ENCODE measurements at places on chromosomes 12 and 14.
A peak's percentile ranks its signal among the peaks of the same experiment; 100 is the strongest.

DNA sequence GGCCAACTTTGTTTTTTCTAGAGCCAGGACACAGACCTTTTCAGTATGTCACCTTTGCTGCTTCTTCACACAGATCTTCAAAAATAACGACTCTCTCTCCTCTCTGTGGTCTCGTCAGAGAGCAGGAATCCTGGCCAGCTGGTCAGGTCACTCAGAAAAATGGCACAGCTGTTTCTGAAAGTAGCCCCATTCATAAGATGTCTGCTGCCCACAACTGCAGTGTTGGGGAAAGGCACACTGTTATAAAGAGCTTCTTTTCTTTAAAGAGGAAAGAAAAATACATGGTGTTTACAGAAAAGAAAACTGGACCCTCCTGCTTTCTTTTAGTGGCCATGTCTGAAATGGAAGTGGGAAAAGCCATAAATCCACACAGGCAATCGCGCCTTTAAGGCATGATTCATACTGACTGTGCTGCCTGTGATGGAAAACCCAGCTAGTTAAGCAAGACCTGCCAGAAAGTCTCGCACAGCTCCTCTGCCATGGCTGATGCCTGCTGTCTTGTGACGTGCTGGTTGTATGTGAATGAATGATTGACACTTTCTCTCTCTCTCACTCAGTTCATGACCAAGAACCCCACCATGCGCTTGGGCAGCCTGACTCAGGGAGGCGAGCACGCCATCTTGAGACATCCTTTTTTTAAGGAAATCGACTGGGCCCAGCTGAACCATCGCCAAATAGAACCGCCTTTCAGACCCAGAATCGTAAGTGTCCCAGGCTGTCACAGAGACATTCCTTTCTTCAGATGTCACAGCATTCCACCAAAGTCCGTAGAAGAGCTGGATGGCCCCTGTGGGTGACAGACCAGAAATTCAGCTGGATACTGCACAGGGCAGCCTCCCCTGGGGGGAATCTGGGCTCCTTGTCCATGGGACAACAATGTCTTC lies 147.9 kb upstream of the HIF1A start:
- DNase-seq = no peak

- no peak for DNase-seq
These were observed 166.5 kb upstream of the RASSF8 start for GRCh38 chr12:25792031-25792430.

DNA sequence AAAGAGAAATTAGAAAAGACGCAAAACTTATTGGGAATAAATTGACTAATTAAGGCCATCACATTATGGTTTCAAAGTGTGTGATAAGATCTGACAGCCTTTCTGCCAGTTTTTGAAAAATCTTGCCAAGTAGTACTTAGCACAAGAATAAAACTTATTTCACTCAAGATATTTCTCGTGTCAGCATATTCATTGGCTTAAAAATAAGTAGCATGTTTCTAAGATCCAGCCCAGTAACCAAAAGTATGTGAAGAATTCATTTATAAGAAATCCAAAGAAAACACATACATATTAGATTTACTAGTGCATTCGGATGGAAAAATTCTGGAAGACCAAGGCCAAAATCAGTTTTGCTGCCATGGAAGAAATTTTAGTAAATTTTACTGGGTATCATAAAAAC lies 1135.0 kb downstream of the GALC start:
- no peak for DNase-seq

DNA sequence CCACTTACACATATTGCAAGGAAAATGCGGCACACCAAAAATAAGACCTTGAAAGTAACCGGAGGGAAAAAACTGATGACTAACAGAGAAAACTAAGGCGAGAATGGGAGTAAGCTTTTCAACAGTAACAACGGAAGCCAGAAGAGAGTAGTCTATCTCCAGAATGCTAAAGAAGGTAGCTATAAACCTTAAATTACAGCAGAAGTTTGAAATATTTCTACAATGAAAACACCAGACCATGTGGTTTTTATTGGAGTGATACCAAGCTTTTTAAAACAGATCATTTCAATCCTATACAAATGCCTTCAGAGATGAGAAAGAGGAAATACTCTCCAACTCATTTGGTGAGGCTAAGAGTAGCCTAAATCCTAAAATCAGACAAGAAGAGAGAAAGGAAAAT lies 209.5 kb downstream of the ANO6 start:
- DNase-seq = no peak

DNA sequence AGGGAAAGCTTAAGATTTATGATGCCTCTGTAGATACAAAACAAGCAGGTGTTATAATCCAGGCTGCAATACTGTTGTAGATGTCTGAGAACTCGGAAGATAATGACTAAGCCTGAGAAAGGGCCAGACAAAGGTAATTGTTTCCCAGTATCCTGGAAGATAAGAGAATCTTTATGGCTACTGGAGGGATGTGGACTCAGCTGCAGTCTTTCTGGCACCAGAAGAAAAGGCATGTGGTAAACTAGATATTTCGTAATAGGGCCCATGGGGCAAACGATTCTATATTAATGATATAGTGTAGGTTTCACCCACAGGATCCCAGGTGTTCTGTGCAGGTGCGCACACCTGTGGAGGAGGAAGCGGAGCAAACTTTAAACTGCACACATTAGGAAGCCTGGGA lies 9.2 kb upstream of the APOLD1 start:
- no peak for DNase-seq

GRCh38 chr14:37247791-37248461 lies 50.2 kb downstream of the MIPOL1 start:
- DNase-seq = no peak

- DNase-seq = no peak
These were observed 31.8 kb upstream of the PLEKHG6 start for GRCh38 chr12:6278439-6279255.

DNA sequence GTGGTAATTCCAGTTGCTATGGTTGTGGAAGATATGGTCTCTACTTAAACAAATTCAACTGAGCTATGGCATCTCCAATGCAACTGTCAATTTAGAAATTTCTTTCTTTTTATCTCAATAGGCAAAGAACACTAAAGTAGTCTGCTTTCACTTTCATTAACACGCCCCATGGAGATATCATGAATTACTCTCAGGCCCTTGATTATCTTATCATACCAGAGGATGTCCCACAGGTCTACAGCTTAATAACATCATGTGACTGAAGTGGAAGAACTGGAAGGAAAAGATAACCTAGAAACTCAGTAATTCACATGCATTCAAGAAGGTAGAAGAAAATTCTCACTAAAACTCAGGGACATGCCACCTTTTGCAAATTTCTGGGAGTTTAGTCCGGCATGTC lies 114.3 kb downstream of the FLRT2 start:
- no peak for DNase-seq

DNA sequence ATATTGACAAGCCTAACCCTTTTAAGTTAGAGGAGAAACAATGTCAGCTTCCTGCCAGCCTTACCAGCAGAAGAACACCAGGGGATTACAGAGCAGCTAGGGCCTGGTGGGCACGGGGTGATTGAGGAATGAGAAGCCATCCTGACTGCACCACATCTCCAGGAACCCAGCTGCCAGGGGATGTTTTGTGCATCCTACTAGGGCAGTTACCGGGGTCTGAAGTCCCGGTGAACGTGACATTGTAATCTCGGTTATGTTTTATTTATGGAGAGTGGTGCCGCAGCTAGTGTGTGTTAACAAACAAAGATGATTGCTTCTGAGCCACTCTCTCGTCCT lies 115.9 kb downstream of the BCL11B start:
- DNase-seq = no peak

DNA sequence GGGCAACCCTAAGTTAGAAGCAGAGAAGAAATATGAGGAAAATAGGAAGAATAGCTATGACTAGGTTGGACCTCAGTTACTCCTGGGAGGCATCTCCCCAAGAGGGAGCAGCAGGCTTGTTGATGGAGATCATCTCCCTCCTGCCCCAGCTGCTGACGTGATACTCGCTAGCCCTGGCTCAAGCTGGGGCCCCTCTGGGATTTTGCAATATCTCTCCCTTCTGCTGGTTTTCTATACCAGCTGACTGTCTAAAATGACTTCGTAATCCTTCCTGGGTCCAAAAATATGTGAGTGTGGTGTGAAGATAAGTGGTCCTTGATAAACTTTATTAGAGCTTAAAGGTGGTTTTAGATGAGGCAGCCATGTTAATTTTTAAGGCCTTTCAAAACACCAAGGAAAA lies 4.5 kb upstream of the HECTD4 start:
- no peak for DNase-seq

- no peak for DNase-seq
These were observed 3.6 kb upstream of the RAD51AP1 start for GRCh38 chr12:4535092-4535491.

GRCh38 chr12:78185109-78185508 lies 354.4 kb downstream of the NAV3 start:
- no peak for DNase-seq

- no peak for DNase-seq
These were observed 104.5 kb upstream of the MED13L start for GRCh38 chr12:116381744-116382685.

- peak; percentile 52 for DNase-seq
These were observed 238.5 kb downstream of the CACNA1C start for GRCh38 chr12:2291182-2291832.

GRCh38 chr12:31220633-31221550 lies 105.1 kb downstream of the SINHCAF start:
- DNase-seq = no peak

DNA sequence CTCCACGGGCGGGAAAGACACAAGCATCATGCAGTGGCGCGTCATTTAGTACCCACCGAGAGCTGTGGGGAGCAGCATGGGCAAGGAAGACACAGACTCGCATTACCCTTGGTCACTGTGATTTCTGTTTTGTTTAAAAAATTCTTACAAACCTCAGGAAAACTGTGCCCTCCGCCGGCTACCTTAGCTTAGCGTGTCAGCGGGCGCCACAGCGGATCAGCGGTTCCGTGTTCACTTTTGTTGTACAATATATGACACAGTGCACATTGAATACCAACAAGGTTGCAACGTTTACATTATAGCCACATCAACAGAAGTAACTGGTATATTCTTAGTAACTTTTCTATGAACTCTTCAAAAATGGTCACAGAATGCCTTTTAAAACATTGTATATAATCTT lies 125.2 kb upstream of the EVL start:
- DNase-seq = no peak

DNA sequence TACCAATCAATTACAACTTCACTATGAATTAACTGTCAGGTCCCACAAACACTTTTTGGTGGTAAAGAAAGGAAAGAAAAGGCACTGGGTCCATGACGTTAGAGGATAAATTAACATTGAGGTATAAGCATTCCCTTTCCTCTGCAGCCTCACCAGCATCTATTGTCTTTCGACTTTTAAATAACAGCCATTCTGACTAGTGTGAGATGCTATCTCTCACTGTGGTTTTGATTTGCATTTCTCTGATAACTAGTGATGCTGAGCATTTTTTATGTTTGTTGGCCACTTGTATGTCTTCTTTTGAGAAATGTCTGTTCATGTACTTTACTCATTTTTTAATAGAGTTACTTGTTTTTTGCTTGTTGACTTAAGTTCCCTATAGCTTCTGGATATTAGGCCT lies 9.4 kb downstream of the ANKS1B start:
- no peak for DNase-seq

DNA sequence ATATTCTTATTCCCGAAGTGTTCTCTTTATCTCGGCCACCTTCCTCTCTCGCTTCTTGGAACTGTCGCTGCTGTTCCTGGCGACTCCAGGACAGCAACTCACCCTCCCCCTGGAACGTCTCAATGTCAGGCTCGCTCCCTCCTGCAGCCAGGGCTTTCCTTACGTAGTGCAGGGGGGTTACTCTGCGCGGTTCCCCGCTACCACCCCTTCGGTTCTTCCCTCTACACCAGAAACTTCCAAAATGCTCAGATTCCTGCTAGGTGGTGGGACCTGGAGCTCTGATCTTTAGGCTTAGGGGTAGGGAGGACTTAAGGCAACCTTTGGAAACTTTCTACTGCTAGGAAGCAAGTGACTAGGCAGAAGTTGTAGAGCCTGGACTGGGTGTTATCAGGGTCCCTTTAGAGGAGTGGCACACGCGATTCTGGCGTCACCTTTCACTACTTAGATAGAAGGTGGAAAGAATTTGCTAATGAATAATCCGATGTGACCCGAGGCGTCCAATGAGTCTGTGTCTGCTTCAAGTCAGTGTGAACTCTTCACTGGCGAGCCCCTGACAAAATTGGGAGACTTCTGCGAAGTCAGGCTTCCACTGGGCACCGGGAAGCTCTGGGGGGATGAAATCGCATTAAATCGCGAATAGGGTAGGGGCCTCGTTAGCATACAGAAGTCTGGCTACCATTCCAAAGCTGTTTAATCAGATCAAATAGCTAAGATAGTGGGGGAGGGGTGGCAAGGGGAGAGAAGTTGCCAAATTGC lies 900 bp upstream of the DPF3 start:
- DNase-seq = no peak

DNA sequence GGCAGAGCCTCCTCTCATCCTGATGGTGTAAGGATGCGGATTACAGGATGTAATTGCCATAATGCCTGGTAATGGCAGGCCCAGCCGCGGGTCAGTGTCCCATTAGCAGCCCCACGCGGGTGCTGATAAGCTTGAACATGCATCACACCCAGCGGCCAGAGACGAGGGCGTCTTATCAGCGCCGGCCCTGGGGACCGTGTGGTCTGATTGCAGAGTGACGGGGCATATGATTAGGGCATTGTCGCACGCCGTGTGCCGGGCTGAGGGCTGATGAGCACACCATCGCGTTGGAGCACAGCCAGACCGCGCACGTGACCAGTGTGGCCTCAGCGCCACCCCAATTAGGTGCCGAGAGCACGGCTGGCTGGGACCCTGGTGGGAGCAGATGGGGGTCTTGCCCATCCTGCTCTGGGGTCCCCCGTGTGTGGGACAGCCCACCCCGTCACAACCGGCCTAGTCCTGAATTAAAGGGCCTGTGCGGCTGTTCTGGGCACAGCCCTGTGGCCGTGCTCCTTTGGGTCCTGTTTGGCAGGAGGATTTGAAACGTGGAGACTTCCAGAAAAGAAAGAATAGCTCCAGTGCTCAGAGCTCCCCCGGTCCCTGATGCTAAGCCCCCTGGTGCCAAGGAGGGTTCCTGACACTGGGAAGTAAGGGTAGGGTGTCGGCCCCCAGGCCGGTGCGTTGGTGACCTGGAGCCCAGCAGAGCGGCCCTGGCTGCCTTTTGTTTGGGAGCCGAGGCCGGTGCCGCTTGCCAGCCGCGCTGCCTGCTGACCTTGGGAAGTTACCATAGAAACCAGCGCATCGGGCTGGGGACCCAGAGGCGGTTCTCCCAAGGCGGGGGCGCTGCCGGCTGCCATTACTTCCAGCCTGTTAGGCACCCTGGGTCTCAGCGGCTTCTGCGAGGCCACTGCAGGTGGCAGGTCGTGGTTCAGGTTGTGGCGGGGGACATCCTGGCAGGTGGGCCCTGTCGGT lies 20.7 kb downstream of the KIF26A start:
- no peak for DNase-seq
